GM12864 (cell line): ENCODE measurements at places on chromosomes 12 and 14.

GRCh38 chr14:87409393-87409792, 583.6 kb downstream of the GALC start:
- no peak for DNase-seq

- DNase-seq, result no peak
Measured at GRCh38 chr12:98939350-98939749, 294.3 kb downstream of the APAF1 start.

DNA sequence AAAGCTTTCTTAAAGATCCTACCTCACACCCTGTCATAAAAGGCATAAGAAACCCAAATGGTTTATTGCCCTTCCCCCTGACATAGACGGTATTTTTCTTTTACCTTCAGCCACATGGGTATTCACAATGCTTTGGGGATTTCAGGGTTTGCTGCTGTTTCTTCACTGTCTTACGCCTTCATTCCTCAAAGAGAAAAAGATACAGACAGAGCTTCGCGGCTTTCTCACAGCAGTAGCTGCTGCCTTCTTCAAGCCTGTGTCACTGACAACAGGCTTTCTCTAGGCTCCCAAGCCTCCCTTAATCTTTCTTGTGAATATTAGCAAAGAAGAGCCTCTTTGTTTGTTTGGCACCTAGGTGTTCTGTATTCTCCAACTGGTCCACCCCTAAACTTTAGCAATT, 197.4 kb upstream of the ARID2 start:
- DNase-seq, result no peak

DNA sequence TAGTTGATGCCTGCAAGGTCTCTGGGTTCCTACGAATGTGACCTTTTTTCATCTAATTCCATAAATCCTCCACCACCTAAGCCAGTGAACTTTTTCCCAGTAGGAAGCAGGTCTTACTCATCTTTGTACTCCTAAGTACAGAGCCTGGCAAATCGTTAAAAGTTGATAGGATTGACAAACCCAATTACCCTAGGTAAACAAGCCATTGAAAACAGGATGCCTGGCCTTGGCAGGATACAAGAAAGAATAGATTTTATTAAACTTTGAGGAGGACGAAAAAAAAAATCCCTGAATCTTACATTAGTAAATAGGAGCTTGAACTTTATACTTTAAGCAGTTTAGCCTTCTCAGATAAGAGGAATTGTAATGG, 5.6 kb downstream of the TBPL2 start:
- no peak for DNase-seq
